ENCODE measurements at places on chromosomes 7 and 10. TPM values are rescaled to one million over a fixed set of nuclear protein-coding genes. Genes with fewer than 3 reads are reported as not detected.

DNAJC30 gene
- total RNA-seq: 15.1 TPM

HHEX gene
- 2.1 TPM for total RNA-seq

TDRD1 gene
- total RNA-seq: 0.05 TPM

NKX1-2 gene
- 0.07 TPM for total RNA-seq

MGAM2 gene
- total RNA-seq: 7.5 TPM

ZNF804B gene
- total RNA-seq: not detected

MSMB gene
- total RNA-seq: not detected

AQP1 gene
- 33.9 TPM for total RNA-seq

SFXN3 gene
- 18.1 TPM for total RNA-seq

IKZF1 gene
- 5.6 TPM for total RNA-seq

FAM25G gene
- total RNA-seq: 0.98 TPM

NRG3 gene
- 0.24 TPM for total RNA-seq

FAS gene
- total RNA-seq: 41.1 TPM

TMEM243 gene
- total RNA-seq: 23.1 TPM

MLXIPL gene
- total RNA-seq: 15.7 TPM

SLC29A3 gene
- 3.8 TPM for total RNA-seq

CHAT gene
- 1.2 TPM for total RNA-seq

DNA sequence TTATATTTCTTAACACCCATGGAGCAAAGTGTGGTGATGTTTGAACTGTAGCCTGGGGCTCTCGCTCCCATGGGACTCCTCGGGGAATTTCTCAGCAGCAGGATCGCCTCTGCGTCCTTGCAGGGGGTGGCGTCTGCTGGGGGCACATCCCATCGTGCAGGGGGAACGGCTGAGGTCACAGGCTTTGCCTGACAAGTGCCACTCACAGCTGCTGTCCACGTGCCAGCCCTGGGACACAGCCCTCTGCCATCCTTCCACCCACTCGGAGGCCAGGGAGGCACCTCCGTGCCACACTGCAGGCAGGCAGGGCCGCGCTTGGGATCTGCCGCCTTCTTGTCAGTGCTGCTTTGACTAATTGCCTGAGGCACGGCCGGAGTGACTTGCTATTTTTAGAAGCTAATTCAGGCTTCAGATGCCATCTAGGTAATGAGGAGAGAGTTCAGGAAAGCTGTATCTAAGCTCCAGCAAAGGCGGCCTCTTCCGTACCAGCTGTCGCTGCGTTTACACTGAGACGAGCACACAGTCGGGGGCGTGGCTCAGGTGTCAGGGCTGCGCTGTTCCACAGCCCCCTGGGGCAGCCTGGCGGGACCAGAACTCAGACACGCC lies 45.7 kb downstream of the PITRM1 start:
- DNase-seq: no peak

GRCh38 chr7:46226860-46227259 lies 305.8 kb upstream of the IGFBP3 start:
- no peak for DNase-seq

DNA sequence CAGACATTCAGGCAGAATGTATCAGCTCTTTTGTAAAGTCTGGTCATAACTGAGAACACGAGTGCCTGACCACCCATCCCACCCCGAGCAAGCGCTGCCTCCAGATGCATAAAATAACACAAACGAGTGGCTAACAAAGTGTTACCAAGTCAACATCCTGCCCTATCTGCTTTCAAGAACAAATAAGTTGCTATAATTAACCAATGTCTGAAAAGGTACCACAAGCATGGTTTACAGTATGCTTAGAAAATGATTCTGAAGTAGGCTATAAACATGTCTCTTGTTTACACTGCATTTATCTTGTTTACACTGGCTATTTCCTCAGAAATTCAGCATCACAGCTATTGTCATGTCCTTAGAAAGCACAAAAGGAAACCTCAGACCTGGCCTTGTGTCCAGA lies 49.5 kb downstream of the PIK3AP1 start:
- DNase-seq: no peak

DNA sequence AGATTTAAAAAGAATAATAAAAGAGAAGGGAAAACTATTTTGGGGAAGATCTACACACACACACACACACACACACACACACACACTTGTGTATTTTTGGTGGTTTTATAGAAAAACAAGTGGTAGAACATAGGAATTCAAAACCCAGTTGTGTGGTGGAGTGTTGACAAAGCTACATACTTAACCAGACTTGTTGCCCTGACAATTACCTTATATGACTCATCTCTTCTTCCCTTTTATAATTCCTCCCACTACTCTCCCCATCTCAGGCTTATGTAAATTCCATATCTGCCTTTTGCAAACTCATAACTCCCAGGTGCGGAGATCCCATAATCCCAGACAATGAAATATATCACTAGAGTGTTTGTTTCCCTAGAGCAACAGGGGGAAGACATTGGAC lies 873.7 kb downstream of the NXPH1 start:
- no peak for DNase-seq

GRCh38 chr7:30327813-30328212 lies 43.4 kb downstream of the ZNRF2 start:
- no peak for DNase-seq

GRCh38 chr7:51080216-51080615 lies 236.4 kb downstream of the COBL start:
- DNase-seq: no peak

- no peak for DNase-seq
Observed at GRCh38 chr7:130872756-130873448, 138.9 kb upstream of the KLF14 start.

DNA sequence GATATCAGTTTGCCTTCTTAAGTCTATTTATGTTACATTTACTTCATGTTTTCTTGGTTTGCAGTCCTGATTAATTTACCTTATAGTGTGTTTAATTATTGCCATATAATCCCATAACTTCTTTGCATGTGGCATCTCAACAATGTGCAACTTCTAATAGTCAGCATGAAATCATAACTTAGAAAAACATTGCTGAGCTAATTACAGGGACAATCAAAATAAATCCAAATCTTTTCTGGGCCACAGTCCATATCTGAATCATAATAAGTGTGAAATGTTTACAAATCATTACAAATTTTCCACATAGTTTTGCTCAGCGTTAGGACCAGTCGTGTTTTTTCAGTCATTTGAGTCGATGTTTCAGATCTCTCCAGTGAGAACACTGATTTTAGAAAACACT lies 29.1 kb upstream of the CABCOCO1 start:
- no peak for DNase-seq

DNA sequence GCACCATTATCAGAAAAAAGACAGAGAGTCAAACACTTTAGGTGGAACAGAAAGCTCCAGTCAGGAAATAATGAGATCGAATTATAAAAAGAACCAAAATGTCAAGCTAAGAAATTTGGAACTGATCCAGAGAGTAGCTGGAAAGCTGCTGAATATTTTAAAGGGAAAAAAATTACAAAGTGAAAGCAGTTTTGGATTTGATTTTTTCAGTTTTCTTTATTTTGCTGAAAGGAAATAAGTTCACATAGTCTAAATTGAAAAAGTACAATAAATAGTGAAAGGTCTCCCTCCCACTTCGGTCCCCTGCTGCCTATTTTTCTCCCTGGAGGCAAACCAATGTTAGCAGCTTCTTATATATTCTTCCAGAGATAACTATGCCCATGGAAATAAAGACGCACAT lies 11.3 kb upstream of the TOMM7 start:
- DNase-seq: no peak

DNA sequence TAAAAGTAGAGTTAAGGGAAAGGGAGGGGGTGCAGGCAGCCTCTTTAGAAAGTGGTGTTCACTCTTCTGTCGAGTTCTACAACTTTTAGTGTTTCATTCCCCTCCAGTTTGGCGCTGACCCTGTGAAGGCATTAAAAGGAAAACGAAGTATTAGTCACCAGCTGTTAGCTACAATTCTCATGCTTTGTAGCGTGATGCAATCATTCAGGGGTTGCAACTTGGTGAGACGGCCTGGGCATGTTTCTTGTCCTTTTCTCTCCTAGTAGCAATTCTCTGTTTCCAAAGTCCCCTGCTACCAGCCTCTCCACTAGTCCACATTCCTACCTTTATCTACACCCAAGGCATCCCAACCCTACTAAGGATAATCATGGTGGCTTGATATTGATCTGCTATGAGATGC lies 33.7 kb upstream of the DGKI start:
- no peak for DNase-seq

DNA sequence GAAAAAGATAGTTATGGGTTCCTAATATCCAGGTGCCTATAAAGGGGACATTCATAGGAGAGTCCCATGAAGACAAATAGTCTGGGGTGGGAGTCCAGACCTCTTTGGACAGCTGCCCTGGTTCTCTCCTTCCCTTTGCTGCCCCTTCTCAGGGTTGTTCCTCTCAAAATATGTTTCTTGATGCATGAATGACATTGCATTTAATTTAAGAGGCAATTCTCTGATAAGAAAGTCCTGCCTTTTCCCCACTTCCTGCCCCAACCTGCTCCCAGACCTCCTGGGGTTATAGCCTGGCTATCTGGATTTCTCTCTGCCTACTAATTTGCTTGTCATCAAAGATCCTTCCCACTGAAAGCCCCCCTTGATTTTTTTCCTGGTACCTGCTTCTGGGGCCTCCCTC lies 12.5 kb upstream of the BTRC start:
- no peak for DNase-seq

DNA sequence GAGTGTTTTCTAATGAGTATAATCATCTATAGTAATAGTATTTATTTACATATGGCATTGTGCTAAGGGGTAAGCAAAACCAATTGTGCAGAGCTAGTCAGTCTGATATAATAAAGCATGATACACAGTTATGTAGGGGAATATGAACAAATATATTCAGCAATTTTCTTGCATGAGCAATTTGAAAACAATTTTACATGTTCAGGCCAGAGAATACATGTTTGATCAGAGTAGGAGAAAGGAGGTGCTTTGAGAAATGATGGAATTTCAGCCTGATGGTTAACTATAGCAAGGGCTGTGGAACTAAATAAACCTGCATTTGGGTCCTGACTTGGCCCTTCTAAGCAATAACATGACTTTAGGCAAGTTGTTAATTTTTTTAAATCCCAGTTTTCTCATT lies 214.5 kb downstream of the TWIST1 start:
- DNase-seq: no peak

DNA sequence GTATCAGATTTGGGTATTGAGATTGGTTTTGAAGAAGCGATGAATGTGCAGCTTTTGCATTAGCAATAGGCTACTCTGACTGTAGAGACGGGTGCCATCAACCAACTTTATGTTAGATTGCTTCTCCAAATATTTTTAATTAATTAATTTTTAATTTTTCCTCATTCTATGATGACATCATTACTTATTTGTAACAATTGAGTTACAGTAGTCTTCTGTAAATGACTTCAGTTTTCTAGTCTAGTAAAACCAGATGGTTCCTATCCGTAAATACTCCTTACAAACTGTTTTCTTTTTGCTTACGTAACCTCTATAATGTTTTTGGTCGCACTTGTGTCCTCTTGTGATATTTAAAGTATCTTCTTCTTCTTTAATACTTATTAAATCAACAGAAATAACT lies 118.1 kb downstream of the ZNF736 start:
- DNase-seq: no peak

- no peak for DNase-seq
Observed at GRCh38 chr10:123045961-123046731, 37.3 kb downstream of the ACADSB start.

DNA sequence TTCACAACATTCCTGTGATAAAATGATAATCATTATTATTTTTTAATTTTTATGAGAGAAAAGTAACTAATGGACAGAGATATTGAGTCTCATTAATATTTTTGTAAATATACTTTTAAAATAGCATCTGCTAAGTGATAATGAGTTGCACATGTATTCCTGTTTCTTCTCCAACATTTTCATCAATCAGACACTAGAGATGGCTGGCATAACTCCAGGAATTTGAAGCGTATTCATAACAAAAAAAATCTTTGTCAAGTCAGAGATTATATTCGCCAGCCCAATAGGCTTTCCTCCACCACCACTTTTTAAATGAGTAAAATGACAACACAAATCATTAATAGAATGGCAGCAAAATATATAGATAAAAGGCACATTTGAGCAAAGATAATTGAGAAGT lies 524.0 kb upstream of the KCND2 start:
- DNase-seq: no peak

- no peak for DNase-seq
Observed at GRCh38 chr10:24439935-24440334, 231.0 kb downstream of the KIAA1217 start.

GRCh38 chr7:25208525-25209221 lies 19.6 kb downstream of the NPVF start:
- DNase-seq: no peak

- DNase-seq: no peak
Observed at GRCh38 chr7:72058579-72058978, 353.6 kb downstream of the CALN1 start.

GRCh38 chr10:14617852-14618251 lies 156.8 kb downstream of the FAM107B start:
- DNase-seq: no peak

DNA sequence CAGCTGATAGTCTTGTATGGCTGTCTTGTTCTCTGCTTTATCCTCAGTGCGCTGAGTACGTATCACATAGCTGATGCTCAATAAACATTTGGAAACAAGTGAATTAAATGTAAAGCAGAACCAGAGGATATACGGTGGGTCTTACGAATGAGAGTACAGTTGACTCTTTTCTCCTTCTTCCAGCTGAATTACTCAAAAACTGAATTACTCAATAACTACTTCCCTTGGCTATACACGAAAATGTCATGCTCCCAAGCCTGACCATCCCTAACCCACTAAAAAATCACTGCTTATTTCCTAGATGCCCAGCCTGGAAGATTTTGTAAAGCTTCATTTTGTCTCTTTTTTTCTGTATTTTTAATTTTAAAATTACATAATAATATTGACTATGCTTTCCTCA lies 3.2 kb upstream of the RSU1 start:
- no peak for DNase-seq

- DNase-seq: no peak
Observed at GRCh38 chr10:100995181-100995580, 4.4 kb upstream of the LZTS2 start.

DNA sequence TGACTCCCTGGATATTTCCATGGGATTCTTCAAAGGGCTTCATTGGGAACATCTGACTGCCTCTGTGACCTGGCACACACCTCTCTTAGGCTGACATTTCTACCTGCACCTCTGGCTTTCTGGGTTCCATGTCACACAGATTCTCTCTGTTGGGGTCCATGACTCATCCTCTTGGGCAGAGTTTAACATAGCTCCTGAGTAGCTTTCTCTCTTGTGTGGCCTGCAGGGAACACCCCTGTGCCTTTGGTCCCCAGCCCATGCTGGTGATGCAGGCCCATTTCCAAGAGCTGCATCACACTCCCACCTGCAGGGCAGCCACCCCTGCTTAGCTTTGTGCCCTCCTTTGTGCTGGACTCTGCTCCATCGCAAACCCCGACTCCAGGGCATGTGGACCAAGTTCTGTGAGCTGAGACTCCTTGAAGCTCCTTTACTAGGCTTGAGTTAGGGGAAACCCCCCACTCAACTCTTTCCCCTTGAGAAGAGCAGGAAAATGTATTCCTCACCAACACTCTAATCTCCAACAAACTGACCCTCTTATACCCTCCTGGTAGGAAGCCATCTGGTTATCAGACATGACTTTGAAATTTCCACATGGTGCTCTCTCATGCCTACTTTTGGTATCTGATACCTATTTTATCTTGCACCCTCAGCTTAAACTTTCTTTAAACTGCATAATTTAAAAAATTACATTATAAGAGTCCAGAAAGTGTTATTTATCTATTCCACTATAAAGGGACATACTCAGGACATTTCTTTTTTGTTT lies 93.3 kb downstream of the ZNF777 start:
- DNase-seq: no peak
